ENCODE measurements at places on chromosomes 1 and 21.
A peak's percentile ranks its signal among the peaks of the same experiment; 100 is the strongest.

DNA sequence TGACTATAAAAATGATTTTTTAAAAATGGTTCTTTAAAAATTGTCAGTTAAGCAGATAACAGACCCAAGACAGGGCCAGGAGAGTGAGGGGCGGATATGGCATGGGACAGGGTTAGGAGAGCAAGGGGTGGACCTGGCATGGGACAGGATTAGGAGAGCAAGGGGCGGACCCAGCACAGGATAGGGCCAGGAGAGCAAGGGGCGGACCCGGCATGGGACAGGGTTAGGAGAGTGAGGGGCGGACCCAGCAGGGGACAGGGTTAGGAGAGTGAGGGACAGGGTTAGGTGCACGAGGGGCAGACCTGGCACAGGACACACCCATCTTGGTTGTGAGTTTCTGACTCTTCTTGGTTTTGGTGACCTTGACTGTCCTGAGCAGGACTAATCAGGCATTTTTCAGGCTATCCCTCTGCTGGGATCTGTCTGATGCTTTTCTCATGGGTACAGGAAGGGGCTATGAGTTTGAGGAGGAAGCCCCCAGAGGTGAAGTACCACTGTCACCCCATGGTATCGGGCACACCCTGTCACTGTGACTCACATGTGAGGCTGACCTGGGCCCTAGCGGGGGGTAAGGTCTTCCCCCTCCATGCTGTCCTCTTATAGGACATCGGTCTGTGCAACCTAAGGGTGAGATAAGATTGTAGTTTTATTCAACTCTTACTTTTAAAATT is 159.0 kb upstream of the COL6A1 start:
- DNase-seq = no peak

DNA sequence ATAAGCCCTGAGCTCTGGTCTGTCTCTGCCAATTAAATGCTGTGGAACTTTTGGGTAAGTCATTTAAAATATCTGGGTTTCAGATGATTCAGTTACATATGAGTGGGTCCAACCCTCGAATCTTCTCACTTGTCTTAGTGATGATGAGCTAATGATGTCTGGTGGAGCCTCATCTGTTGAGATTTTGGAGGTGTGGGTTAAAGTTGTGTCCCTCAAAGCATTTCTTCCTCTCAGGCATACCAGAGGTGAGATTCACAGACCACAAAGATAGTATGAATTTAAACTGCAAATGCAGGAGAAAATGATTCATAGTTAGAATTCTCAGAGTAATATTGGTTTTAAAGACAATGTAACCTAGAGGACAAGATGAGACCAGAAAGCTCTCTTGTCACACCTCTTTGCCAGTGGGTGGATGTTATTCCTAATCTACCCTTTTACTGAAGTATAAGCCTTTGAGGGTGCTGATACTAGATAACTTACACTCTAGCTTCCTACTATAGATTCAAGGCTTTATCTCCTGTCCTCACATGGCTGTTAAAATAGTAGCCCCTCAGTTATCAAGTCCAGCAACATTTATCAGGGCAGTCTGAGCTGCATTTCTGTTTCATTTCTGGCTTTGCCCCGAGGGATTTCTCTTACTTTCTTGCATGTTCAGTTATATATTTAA is 90.7 kb downstream of the MT1HL1 start:
- peak; percentile 51 for DNase-seq

DNA sequence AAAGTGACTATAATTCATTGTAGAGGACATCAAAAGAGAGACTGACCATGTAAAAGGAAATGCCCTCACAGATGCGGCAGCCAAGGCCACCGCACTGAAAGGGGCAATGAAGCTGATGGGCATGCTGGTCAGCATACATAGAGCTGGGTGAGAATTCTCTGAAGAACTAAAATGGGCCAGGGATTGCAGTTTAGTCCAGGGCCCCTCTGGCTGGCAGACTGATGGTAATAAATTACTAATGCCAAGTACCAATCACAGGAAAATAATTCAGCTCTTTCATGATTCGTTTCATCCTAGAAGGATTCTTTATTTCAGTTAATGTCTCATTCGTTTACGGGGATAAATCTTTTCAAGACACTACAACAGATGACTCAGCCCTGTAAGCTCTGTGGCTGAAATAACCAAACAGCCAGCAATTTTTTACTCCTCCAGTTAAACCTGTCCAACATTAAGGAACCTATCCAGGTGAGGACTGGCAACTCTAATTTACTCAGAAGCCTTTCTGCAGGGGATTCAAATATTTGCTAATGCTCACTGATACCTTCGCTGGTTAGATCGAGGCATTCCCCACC is 56.9 kb upstream of the MAP1LC3C start:
- no peak for DNase-seq

- no peak for DNase-seq
Measured at GRCh38 chr1:113860891-113861290, 10.6 kb downstream of the PTPN22 start.

- DNase-seq = peak; percentile 96
Measured at GRCh38 chr21:35048706-35049617, at the start of gene RUNX1. Gene RUNX1, minus strand, starts transcription at chr21:35049302.

Measured in CMK (cell line).